ENCODE measurements at places on chromosomes 13 and 19.

DNA sequence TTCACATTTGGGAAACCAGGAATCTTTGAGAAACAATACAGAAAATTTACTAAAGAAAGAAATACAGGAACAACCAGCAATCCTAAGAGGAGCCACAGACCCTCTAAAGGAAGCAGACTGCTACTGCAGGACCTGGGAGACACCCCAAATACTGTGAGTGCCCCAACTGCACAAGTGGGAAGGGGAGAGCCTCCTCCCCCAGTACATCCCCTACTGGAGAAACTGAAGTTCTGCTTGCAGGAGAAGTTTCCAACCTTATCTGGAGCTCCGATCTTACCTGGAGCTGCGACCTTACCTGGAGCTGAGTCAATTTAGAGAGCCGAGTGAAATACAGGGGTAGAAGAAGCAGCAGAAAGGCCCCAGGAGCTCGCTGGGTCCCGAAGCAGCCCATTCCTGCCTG is 236.4 kb upstream of the SPRY2 start:
- no peak for DNase-seq

GRCh38 chr13:100451923-100452322 is 136.7 kb downstream of the GGACT start:
- DNase-seq: no peak

DNA sequence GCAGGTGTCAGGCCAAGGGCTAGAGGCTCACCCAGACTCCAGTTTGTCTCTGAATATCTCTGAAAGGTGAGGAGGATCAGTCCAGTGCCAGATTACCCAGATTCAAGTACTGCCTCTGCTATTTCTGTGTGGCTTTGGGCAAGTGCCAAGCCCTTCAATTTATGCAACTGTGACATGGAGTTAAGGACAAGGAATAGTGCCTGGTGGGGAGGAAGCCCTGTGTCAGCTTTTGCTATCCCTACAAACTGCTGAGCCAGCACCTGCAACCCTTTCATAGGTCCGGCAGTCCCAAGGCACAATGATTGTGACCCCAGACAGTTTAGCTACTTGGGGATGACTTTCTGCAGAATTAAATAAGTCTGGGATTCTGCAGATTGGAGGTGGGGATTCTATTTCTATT is 123.0 kb downstream of the KL start:
- peak; percentile 83 for DNase-seq

GRCh38 chr13:50467156-50468110 is 376.1 kb downstream of the DLEU7 start:
- DNase-seq: peak; percentile 72

GRCh38 chr19:50266896-50267295 is 62.3 kb downstream of the KCNC3 start:
- no peak for DNase-seq

DNA sequence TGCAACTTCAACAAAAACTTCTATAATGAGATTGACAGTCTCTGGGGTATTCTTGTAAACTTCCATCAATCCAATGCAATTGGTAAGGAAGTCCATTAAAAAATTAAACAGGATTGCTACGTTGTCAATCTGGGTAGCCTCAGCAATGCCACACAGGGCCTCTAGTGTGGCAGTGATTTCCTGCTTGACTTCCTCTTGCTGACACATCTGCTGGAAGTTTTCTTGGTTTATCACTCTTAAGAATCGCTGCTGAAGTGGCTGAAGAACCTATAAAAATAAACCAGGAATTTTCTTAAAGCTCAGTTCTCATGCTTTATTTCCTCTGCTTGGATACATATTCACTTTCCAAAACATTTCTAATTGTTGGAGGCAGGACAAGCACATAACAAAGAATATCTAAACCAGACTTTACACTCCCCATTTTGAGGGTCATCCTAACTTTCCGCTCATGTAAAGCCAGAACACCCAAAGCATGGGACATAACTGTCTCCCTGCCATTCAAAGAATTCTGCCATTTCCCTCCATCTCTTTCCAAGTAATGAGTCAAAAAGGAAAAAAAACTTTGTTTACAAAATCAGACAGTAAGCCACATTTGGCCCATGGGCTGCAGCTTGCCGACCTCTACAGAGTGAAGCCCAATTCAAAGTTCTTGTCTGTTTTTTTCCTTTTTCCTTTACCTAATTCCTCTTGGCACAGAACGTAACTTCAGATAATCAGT is 23.2 kb upstream of the EEF1AKMT1 start:
- DNase-seq: peak; percentile 73

DNA sequence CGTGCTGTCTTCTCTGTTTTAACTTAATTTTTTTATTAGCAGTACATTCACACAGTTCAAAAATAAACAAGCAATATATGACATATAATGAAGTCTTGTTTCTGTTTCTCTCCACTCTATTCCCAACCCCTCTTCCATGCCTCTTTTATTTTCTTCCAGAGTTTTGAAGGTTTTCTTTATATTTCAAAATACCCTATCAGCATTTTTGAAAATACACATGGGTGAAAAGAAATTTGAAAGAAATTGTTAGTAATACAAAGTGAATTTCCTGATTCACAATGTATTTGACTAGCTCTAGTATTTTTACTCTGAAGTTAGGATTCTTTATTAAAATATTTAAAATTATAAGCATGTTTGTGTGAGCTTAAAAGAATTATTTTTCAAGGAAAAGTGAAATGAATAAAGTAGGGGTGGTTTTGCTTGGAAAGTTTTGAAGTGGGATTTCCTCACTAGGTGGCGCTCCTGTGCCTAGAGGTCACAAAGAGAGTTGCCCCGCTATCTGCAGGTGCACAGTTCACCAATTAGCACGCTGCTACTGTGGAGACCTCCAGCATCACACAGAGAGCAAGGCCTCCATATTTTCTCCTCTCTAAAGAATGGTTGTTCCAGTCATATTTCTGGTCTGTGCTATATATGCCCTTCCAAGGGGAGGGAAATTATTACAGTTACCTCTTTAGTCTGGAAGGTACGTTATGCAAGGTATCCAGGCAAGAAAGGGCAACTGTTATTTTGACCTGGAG is 37.6 kb downstream of the SOX21 start:
- DNase-seq: peak; percentile 50

- DNase-seq: no peak
Observed at GRCh38 chr19:50520822-50521465, 7.2 kb upstream of the ASPDH start.

DNA sequence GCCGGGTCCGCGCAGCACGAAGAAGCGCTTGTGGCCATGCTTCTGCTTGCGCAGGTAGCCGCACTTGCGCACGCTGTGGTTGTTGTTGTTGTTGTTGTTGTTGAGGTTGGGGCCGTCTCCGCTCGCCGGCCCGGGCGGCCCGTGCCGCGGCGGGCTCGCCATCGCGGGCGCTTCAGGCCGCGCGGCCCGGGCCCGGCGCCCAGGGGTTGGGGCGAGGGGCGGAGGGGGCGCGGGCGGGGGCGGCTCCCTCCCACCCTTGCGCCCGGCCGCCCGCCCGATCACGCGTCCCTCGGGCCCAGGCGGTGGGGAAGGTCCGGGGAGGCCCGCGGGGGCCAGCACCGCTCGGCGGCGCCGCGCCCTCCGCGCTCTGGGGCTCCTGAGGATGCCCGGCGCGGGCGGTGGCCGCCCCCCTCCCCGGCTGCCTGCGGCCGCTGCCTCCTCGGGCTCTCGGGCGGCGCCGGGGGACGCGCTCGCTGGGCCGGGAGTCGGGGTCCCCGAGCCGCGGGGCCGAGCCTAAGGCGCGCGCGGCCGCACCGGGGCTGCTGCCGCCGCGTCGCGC is 412 bp downstream of the IRS2 start:
- DNase-seq: peak; percentile 35

GRCh38 chr13:112530861-112531260 is 57.1 kb downstream of the TUBGCP3 start:
- DNase-seq: no peak

- peak; percentile 62 for DNase-seq
Observed at GRCh38 chr19:40143612-40144011, 47.6 kb upstream of the MAP3K10 start.

- peak; percentile 92 for DNase-seq
Observed at GRCh38 chr13:43785650-43786471, 911 bp downstream of the ENOX1 start.

GRCh38 chr13:75641026-75641425 is 4.9 kb downstream of the LMO7 start:
- no peak for DNase-seq

- DNase-seq: peak; percentile 84
Observed at GRCh38 chr13:114107686-114108081, 24.7 kb downstream of the RASA3 start.

- peak; percentile 69 for DNase-seq
Observed at GRCh38 chr13:29849071-29849631, 1.3 kb downstream of the UBL3 start.

GRCh38 chr13:59043016-59043415 is 1120.7 kb downstream of the DIAPH3 start:
- DNase-seq: no peak

DNA sequence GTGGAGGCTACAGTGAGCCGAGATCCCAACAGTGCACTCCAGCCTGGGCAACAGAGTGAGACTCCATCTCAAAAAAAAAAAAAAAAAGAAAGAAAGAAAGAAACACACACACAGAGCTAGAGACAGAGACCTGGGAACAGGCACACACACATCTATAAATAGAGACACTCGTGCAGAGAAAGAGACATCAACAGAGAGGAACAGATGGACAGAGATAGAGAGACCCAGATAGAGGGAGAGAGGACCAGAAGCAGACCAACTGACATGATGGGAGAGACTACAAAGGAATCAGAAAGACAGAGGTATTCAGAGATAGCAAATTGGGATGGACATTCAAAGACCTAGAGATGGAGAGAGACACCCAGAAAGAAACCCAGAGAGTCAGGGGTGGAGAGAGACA is 2.1 kb upstream of the CA11 start:
- DNase-seq: peak; percentile 24

DNA sequence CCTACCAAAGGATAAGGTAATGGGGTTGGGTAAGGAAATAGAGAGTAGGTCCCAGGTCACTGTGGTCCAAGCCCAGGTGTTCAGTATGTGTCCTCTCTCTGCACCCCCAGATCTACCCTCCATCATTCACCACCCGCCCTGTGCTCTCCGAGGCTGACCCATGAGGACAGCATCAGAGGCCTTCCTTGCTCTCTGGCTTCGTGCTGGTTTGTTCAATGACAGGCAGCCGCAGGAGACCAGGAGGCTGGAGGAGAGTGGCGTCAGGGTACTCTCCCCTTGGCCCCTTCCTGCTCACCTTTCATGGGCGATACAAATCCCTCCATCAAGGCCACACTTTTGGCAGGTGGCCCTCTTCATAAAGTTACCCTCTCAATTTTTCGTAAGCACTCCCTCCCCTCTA is 1.7 kb downstream of the TUBA3C start:
- DNase-seq: no peak

DNA sequence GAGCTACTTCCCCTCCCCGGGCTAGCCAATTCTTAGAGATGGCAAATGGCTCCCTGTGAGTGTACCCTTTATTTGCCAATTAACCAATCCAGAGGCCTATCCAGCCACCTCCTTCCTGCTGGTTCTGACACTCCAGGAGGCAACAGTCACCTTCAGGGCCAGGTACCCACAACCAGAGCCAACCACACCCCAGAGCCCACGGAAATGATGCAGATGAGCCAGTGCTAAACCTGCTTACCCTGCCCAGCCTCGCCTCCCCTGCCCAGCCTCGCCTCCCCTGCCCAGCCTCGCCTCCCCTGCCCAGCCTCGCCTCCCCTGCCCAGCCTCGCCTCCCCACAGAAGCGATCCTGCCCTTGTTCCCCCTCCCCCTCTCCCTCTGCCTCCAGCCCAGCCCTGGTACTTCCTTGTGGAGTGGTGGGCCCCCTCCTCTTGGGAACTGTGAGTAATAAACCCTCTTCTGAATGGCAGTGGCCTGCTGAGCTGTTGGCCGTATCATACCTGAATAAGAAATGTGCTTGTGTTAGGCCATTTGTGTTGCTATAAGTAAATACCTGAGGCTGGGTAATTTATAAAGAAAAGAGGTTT is 173.8 kb upstream of the RNF113B start:
- DNase-seq: no peak

GRCh38 chr13:111503376-111503775 is 182.9 kb downstream of the TEX29 start:
- no peak for DNase-seq

- no peak for DNase-seq
Observed at GRCh38 chr13:62251734-62252133, 836.1 kb upstream of the PCDH20 start.

DNA sequence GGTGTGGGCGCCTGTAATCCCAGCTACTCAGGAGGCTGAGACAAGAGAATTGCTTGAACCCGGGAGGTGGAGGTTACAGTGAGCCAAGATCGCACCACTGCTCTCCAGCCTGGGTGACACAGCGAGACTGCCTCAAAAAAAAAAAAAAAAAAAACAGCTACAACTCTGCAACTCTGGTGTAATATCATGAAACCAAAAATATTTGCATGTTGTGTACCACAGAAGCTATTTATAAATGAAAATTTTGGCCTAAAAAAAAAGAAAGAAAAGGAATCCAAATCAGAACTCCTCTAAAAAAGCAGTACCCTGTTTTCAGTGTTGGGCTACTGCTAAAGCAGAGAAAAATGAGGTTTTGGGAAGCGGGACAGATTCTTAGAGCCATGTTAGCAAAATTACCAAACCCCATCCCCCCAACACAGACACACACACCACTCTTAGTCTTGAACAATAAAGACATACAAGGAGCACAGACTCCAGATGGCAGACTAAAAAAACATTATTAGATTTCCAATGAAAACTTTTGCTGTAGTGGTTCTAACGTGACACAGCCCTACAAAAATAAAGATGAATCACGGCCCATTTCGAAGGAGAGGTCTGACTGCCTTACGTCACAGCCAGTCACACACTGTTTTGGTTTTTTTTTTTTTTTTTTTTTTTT is 51.5 kb downstream of the INSR start:
- no peak for DNase-seq

- no peak for DNase-seq
Observed at GRCh38 chr13:107545946-107546502, 669.3 kb downstream of the LIG4 start.

GRCh38 chr19:23706657-23707056 is 19.6 kb upstream of the ZNF675 start:
- no peak for DNase-seq

GRCh38 chr13:98103531-98103930 is 39.4 kb upstream of the FARP1 start:
- no peak for DNase-seq

- no peak for DNase-seq
Observed at GRCh38 chr13:46844431-46844830, 47.5 kb upstream of the ESD start.

DNA sequence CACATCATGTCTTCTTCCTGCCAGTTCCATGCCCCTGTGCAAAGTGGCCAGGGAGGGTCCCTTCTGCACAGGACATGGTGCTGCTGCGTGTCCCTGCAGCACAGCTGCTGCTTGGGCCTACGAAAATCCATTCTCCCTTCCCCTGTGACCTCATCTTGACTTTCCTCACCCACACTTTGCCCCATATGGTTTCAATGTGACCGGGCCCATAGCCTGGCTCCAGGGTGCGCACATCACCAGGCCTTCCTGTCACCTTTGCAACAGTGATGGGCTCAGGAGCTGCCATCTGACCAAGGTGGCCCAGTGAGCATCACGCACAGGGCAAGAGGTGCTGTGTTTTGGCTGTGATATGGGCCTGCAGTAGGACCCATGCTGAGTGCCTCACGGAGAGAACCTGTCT is 10.8 kb downstream of the PPP1R12C start:
- no peak for DNase-seq

GRCh38 chr19:17121736-17122293 is 46.2 kb downstream of the MYO9B start:
- DNase-seq: no peak
